ENCODE measurements at places on chromosomes 7 and 10. TPM values are rescaled to one million over a fixed set of nuclear protein-coding genes. Genes with fewer than 3 reads are reported as not detected.

DNA sequence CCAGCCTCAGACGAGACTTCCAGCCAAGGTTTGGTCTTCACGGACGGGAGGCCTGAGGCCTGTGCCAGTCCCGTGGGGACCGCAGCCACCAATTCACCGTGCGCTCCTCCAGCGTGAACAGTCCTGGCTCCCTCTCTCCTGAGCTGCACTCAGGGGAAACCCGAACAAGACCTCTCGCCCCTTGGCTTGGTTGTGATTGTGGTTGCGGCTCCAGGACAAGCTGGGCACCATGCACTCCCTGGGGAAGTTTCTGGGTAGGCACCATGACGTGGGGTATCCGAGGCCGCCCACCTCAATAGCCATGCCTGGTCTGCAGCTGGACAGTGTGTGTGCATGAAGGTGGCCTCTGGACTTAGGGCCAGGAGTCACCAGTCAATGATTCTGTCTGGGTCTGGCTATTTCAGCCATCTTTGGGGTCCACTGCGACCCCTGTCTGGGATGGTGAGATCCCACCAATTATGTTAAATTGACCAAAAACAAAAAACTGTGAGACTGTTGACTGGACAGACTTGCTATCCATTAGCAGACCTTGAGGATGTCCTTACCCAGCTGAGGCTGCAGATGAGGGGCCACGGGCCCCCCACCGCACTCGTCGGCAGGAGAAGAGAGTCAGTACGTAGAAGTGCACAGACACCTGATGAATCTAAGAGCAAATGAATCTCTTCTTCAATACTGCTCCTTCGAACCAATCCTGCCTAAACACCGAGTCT lies 33.5 kb upstream of the EN2 start:
- DNase-seq, result no peak

GRCh38 chr10:3806603-3807002 lies 21.6 kb upstream of the KLF6 start:
- DNase-seq, result peak; percentile 84

DNA sequence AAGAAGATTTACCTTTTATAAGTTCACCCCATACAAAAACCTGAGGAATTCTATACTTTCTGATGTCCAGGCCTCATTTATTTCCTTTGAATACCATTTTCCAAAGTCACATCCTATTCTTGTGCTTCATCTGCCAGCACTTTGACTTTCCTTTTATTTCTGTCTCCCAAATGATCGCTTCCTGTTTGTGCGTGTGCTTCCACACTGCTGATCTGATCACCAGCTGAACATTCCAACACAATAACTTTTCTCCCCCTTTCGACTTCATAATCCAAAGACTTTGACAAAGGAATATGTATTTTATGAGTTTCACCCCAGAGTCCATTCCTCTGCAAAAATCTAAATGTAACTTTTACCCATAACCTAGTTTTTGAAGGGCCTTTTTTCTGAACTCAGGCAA lies 3.1 kb downstream of the ELAPOR2 start:
- no peak for DNase-seq

GRCh38 chr7:12692479-12693259 lies 5.2 kb downstream of the ARL4A start:
- no peak for DNase-seq

DNA sequence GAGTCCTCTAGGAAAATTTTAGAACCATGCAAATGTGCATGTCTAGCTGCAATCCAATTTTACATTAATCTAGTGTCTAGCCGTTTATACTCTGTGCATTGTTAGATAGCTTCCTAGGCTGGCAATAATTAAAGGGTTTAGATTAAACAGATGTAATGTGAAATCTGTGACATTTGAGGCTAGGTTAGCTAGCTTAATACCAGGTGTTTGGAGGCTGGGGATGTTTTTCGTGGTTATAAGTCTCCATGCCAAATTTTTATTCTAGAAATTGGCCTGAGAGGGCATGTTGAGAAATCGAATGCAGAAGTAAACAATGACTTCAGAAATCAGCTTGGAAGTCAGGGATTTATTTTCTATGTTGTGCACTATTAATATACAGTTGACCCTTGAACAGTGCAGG lies 94.2 kb downstream of the ST7 start:
- no peak for DNase-seq

DNA sequence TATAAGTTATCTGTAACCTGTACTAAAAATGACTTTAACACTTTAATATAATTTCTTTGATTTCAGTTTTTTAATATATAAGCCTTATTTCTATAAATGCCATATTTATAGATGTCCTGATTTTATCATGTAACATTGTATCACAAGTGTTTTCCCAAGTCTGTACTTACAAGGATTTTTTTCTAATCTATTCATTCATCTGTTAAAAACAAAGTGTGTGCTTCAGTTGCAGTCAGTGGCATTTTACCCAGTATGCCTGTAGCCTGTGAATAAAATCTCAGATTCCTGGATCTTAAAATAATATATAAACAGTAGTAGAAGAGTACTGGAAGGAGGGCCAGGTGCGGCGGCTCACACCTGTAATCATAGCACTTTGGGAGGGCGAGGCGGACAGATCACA lies 17.4 kb downstream of the PRKRIP1 start:
- DNase-seq, result no peak

DNA sequence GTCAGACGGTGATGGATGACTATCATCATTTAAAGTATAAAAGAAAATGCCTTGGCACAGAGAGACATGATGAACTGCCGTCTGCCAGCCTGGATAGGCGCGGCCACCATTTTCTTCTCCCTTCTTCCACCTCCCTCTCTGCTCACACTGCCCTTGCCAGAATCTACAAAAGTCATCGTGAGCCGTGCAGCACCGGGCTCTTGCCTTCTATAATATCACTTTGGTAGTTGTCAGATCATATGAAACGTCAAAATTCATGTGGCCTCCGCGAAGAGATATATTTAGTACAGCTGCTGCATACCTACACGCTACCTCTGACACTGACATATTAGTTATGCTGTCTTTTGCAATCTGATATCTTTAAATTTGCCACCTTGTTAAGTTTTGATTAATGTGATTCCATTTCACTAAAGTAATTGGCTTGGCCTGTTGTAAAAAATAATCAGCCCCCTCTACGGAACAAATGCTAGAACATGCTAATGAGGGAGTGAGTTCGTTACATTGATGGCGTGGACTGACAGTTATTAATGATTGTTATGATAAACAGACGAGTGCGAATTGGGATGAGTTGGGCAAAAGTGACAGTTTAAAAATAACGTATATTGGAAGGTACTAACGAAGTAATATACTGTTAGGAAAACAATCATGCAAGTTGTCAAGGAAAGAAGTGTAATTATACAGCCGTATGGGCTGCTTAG lies 214.9 kb downstream of the LRMDA start:
- DNase-seq, result no peak

- DNase-seq, result no peak
Measured at GRCh38 chr10:101450277-101451080, 96.5 kb downstream of the BTRC start.

GRCh38 chr10:132640326-132641125 lies 102.9 kb downstream of the INPP5A start:
- DNase-seq, result no peak

DNA sequence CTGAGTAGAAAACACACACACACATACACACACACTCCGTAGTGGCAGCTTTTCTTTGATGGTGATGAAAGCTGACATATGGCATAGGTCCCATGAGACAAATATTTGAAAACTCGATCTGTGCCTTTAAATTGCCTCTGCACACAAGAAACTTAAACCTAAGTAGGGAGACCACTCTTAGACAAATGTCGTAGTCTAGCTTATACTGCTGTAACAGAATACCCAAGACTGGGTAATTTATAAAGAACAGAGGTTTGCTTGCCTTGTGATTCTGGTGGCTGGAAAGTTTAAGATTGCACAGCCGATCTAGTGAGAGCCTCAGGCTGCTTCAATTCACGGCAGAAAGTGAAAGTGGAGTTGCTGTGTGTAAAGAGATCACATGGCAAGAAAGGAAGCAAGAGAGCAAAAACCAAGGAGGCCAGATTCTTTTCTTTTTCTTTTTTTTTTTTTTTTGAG lies 489.4 kb upstream of the SORCS1 start:
- DNase-seq, result peak; percentile 87

DNA sequence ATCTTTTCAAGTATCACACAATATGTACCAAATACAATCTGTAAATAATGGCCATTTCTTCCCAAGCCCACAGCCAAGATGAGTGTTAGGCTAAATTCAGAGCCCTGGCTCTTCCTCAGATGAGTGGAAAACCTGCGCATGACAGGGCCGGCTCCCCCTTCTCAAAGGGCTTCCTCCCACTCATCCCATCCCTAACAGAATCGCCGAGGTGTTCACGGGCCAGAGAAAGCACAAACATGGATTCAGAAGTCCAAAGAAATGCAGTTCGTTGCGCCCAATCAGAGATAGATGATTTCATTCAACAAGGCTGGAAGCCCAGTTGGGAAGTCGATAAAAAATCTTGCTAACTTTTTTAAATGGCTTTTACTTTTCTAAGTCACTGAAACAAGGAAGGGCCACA lies 121.8 kb downstream of the UBE2H start:
- DNase-seq, result no peak

- DNase-seq, result peak; percentile 58
Measured at GRCh38 chr7:3605222-3605621, 304.2 kb downstream of the SDK1 start.

DNA sequence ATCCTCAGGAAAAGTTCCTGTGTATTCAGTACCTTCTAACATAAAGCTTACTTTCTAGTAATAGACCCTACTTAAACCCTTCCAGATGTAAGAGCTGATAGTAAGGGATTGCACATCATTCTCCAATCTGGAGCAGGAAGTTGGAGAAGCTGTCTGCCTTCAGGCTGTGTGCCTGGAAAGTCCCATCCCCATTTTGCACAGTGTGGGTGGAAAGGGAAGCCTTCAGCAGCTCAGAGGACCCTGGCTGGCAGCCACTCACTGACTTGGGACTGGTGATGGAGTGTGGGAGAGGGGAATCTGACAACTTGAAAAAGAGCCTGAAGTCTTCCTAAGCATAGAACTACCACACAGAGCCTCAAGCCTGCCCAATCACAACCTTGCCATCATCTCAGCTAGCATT lies 164.1 kb upstream of the ADO start:
- DNase-seq, result no peak

DNA sequence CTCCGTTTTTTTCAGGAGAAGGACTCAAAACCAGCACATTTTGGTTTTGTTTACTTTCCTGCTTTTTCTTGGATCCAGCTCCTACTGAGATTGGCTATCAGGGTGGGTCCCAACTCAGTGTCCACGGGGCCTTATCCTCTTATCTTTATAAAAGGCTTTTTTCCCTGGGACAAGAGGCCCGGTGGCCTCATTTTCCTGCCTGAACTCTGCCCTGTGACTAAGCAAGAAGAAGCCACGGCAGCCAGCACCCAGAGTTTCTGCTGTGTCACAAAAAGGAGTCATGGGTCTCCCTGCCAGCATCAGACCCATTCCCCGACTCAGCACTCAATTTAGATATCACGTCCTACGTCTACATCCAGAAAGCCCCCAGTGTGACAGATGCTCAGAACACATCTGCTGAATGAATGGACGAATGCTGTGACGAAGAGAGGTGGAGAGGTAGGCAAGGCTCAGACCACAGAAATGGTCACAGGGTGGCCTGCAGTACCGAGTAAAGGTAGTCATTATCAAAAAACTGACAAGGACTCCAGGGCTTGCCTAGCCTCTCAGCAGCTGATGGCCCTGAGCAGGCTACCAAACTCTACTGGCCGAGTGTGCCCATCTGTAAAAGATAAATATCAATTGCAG lies 16.7 kb downstream of the DLG5 start:
- DNase-seq, result no peak

- DNase-seq, result peak; percentile 59
Measured at GRCh38 chr10:11197266-11197712, 179.6 kb downstream of the CELF2 start.

DNA sequence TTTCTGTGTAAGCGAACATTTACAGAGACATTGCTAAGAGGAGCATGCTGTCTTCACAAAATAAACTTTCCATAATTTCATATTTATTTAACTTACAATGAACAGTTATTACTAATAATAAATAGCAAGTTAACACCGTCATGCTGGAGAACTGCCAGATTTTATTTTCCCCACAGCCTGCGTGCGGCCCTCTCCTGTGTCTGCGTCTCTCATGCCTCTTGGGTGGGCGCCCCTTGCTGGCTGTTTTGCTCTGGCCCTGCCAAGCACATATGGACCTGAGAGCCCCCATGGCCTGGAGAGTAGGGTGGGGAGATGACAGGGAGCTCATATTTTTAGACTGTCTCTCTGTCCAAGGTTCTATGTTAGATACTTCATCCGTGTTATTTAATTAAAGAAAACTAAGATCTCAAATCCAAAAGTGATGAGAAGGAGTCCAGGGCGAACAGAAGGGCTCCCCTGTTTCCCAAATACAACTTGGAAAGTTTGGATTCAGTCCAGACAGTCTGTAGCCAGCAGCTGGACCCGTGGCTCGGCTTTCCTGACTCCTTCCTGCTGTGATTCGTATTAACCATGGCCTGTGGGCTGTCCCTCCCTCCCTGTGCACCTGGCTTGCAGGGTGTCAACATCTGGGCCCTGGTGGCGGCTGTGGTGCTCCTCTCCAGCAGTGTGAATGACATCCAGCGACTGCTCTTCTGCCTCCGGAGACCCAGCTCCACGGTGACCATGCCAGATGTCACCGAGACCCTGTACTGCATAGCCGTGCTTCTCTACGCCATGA lies 20.5 kb downstream of the FBH1 start:
- DNase-seq, result peak; percentile 36

DNA sequence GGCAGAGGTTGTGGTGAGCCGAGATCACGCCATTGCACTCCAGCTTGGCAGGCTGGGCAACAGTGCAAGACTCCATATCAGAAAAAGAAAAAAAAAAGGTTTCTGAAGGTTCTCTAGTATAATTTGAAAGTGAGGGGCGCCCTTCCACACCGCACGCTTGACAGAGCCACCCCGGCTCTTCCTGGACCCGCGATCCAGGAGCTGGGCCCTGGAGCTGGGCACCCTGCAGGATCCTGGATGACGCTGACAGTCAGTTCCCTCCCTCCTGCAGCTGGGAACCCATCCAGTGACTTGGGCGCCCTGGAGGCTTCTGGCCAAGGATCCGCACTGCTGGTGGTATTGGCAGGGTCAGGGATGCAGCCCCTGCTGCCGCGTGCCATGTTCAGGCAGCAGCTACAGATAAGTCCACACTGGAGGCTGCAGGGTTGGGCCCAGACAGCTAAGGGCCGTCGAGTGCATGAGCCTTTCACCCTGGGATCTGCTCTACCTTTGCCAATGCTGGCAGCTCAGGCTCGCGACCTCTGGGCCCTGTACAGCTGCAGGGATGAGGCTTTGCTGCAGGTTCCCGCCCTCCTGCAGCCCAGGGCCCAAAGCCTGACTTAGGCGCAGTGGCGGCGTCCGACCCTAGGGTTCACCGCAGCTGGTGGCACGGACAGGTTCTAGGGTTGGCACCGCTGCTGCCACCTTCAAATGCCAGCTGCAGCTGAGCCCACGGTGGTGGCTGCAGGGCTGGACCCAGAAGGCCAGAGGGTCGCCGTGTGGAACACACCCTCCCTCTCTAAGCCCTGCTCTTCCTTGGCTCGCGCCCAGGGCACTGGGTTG lies 110.2 kb downstream of the OR13A1 start:
- DNase-seq, result no peak

Gene SKAP2
- total RNA-seq, result 60.7 TPM

Gene BAMBI
- 0.80 TPM for total RNA-seq

Gene SLC29A4
- total RNA-seq, result 4.7 TPM

Gene MRC1
- not detected for total RNA-seq

Gene SFMBT2
- not detected for total RNA-seq

Gene OPALIN
- not detected for total RNA-seq
